ENCODE measurements at places on chromosomes 11 and 22.
A peak's percentile ranks its signal among the peaks of the same experiment; 100 is the strongest.

DNA sequence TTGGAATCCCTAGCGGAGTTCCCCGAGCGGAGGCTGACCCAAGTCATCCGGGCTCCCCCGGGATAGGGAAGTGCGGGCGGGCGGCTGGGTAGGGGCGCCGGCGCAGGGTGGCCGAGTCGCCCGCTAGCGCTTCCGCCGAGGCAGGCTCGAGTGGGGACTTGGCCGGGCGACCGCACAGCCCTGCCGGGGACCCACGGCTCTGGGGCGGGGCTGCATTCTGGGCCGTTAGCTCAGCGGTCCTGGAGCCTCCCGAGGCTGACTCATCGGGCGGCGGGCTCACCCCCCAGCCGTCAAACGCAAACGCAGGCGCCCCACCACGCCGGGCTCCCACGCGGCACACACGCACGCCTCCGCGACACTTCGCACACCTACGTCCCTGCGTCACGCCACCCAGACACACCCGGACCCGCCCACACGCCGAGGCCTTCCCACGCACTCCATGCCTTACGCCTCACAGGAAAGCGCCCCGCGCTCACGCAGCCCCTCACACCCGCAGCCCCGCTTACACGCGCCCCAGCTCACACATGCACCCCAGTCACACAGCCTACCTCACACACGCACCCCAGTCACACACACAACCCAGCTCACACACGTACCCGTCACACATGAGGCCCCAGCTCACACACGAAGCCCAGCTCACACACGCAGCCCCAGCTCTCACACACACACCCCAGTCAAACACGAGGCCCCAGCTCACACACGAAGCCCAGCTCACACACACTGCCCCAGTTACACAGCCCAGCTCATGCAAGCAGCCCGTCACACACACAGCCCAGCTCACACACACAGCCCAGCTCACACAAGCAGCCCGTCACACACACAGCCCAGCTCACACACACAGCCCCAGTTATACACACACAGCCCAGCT is 1.2 kb downstream of the PHLDB1 start:
- peak; percentile 94 for DNase-seq

- DNase-seq, result no peak
Observed at GRCh38 chr22:38879108-38879729, 7.2 kb upstream of the CBX6 start.

- DNase-seq, result peak; percentile 71
Observed at GRCh38 chr22:11253000-11253511, 4274.9 kb upstream of the OR11H1 start.

DNA sequence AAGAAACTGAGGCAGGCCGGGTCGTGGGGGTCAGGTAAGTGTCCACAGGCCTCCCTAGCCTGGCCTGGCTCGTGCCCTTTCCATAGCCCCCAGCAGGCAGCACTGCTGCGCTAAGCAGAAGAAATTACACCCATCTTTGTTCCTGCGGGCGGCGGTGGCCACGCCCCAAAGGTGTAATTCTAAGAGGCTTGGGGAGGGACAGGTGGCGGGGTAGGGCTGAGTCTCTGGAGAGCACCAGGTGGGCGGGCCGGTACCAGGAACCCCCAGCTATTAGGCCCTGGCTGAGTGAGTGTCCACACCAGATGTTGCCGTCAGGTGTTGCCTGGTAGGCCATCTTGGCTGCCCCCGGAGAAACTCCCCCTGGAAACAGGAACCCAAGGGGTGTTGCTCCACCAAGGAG is 12.3 kb upstream of the ARAP1 start:
- DNase-seq, result no peak

GRCh38 chr22:24938741-24939341 is 7.7 kb downstream of the LHFPL7 start:
- no peak for DNase-seq

GRCh38 chr11:63553759-63554158 is 9.4 kb downstream of the PLAAT2 start:
- DNase-seq, result no peak

DNA sequence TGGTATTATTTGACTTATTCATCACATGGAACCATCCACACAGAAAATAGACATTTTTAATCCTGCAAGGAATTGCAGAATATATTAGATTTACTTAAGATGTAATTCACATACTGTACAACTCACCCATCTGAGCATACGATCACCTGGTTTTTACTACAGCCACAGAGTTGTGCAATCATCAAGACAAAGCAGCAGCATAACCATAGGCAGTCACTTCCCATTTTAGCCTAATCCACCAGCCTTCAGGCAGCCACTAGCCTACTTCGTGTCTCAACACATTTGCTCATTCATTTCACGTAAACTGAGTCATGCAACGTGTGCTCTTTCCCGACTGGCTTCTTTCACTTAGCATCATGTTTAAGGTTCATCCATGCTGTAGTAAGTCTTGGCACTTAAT is 23.0 kb downstream of the PIWIL3 start:
- DNase-seq, result no peak

GRCh38 chr11:58433638-58434203 is 5.8 kb upstream of the OR5B2 start:
- DNase-seq, result no peak

GRCh38 chr11:118098996-118099837 is 12.5 kb upstream of the SMIM35 start:
- no peak for DNase-seq

DNA sequence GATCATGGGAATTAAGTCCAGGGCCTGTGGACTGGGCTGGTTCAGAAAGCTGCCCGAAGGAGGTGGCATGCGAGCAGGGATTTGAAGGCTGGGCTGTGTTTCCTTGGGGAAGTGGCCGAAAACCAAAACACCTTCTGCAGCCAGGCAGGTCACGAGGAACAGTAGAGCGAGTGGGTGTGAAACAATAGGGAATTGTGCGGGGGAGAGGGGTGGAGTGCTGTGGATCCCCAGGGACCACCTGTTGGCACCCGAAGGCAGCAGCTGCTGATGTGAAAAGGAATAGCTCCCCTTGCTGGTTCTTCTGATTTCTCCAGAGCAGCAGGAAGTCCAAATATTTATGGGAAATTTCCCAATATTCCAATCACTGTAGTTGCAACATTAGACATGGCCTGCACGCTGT is 24.6 kb downstream of the TP53I11 start:
- DNase-seq, result no peak

- DNase-seq, result no peak
Observed at GRCh38 chr11:9962722-9963121, 298.8 kb downstream of the SWAP70 start.

DNA sequence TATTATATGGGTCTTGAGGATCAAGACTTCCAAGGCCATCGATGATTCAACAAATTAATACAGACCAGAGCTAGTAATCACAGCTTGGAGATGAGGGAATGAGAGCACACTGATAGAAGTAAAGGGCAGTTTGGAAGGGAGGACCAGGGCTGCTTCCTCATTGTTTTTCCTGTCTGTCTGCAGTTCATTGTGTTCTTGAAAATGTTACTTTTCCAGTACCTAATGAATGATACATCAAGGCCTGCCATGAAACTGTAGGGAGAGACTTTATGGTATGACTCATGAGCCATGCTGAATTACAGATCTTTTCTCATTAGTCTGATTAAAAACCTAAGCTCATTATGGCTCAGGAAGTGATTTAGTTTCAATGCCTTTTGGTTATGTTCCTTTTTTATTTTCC is 855.6 kb downstream of the KCNA4 start:
- DNase-seq, result no peak

- DNase-seq, result peak; percentile 80
Observed at GRCh38 chr11:75583718-75584658, 21.9 kb downstream of the SERPINH1 start.

DNA sequence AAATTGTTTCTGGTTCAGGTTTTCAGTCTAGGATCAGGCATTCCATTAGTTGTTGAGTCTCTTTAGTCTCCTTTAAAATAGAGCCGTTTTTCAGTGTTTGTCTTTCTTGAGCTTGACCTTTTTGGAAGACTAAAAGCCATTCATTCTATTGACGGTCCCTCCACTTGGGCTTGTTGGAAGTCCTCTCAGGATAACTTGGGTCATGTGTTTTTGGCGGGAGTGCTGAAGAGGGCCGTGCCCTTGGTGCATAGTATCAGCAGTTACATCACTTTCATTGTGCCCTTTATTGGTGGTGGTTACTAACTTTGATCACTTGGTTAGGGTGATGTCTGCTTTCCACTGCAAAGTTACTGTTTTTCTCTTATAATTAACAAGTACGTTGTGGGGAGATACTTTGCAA is 20.8 kb downstream of the CECR2 start:
- DNase-seq, result no peak

DNA sequence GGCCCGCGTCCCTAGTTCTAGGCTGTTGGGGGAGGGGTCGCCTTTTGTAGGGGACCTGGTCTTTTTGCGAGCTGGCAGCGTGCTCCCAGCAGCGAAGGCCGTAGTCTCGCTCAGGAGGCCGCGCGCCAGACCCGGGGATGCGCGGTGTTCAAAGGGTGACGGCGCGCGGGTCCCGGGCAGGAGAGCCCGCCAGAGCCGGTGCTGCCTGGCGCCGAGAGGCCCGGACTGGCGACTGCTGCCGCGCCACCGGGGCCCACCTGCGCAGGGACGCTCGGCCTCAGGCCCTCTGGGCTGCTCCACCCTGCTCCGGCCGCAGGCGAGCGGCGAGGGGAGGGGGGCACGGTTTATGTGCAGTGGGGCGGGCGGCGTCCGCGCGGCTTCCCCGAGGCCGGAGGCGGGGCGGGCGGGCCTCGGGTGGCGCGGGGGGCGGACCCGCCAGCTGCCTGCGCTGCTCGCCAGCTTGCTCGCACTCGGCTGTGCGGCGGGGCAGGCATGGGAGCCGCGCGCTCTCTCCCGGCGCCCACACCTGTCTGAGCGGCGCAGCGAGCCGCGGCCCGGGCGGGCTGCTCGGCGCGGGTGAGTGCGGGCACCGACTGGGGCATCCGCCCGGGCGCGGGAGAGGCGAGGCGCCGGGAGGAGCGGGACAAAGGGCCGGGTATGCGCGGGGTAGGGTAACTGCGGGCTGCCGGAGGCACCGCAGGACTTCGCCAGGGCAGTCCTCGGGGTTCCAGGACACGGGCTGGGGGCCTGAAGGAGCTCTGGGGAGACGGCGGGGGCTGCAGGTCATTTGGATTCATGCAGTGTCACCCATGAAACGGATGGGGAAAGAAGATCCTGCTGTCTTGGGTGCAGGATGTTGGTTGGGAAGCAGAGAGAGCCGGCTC is at the start of gene PRSS23:
TSS of gene PRSS23 (plus strand) at position 467 of the 884 bp plus-strand sequence. CDS start 7,102 bp downstream, outside the sequence.
- DNase-seq, result peak; percentile 72

GRCh38 chr22:19733755-19734154 is 10.4 kb downstream of the GP1BB start:
- DNase-seq, result no peak

- DNase-seq, result no peak
Observed at GRCh38 chr11:20522536-20522935, 76.9 kb upstream of the SLC6A5 start.

- DNase-seq, result peak; percentile 64
Observed at GRCh38 chr11:2096919-2097301, 42.3 kb downstream of the IGF2 start.

DNA sequence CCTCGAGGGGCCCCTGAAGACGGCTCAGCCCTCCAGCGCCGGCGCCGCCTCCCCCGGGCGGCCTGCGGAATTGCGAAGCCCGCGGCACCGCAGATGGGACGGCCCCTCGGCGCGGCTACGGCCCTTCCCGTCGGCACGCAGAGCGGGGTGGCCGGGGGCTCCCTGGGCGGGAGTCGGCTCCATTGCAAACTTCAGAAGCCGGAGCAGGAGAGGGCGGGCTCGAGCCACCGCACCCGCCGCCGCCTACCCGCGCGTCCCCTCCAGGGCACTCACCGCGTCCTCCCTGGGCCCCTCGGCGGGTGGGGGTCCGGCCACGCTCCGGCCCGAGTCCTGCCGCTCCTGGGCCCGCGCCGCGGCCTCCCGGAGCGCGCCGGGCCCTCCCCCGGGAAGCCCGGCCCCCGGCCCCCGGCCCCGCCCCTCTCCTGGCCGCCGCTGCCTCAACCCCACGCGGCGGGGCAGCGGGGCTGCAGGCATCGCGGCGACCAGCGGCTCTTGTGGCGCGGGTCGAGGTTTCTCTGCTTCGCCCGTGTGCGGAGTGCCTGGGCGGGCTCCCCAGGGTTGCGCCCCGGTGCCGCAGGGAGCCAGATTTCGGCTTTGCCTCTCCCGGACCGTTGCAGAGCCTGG is at the start of gene PACSIN3:
TSS of gene PACSIN3 (minus strand) at position 359 of the 624 bp plus-strand sequence. CDS start 3,707 bp downstream, outside the sequence.
- no peak for DNase-seq

DNA sequence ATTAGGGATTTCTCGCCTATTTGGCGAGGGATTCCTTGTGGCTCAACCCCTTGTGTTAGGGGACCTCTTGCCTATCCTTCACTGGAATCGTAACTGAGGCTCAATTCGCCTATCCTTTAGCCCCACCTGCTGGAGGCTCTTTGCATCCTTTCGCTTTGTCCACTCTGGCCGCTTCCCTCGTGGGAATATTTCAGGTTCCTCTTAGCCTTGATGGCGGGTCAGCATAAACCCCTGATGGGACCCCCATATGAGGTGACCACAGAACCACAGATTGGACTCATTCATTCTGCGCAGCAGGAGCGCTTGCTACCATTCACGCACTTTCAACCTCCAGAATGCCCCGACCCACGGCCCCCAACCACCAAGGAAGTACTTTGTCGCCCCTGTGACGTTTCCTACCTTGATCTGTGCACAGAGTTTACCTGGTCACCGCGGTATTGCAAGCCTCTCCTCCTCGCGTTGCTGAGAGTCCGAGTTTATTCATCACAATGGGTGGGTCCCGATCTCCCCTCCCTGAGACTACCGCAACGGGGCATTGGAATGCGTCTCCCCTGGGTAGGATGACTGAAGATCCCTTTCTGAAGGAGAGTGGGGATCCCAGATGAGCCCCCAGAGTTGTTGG is at the start of gene OR52N2:
TSS of gene OR52N2 (plus strand) at position 425 of the 622 bp plus-strand sequence. CDS start 11,412 bp downstream, outside the sequence.
- DNase-seq, result peak; percentile 84

GRCh38 chr22:19849835-19850762 is 4.6 kb downstream of the GNB1L start:
- no peak for DNase-seq

- no peak for DNase-seq
Observed at GRCh38 chr11:58513747-58514367, 6.0 kb upstream of the OR5B21 start.

DNA sequence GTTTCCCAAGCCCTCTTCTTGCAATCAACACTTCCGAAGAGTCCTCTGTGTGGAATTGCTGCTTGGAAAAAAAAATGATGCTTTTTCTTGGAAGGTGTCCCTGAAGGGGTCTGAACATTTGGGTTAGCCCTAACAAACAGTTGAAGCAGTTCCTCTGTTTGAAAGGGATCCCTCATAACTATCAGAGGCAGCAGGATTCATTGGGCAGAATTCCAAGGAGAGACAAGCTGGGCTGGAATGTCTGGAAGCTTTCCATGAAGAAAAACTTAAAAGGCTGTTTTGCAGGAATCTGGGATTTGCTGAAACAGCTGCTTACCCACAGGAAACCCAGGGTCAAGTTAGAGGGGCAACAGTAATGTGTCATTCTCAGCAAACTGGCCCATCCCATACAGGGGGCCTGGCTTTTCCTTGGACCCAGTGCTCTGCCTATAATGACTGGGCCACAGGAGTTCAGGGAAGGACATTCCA is 3.1 kb downstream of the CSNK2A3 start:
- DNase-seq, result no peak

- DNase-seq, result no peak
Observed at GRCh38 chr11:47376107-47376524, 2.2 kb downstream of the SPI1 start.
